ENCODE measurements at places on chromosomes 6 and 20.
A peak's percentile ranks its signal among the peaks of the same experiment; 100 is the strongest.

- H3K4me3 ChIP-seq = no peak overlapping the region
- no peaks in the 10 kb centered on the region for H3K4me1 ChIP-seq
- no peaks in the 10 kb centered on the region for H3K36me3 ChIP-seq
- no peak for DNase-seq
Measured at GRCh38 chr6:138527411-138528088, 28.3 kb upstream of the NHSL1 start.

GRCh38 chr20:3995067-3995748 lies 20.1 kb downstream of the RNF24 start:
- H3K4me1 ChIP-seq = peaks cover 53% of the 10 kb centered on the region
- H3K36me3 ChIP-seq = no peaks in the 10 kb centered on the region
- H3K27me3 ChIP-seq = no peaks in the 10 kb centered on the region
- H3K27ac ChIP-seq = peak overlapping the region; percentile 60
- no peak overlapping the region for H3K4me3 ChIP-seq

- DNase-seq = peak; percentile 86
- H3K36me3 ChIP-seq = peaks cover 2% of the 10 kb centered on the region
- peaks cover 2% of the 10 kb centered on the region for H3K27me3 ChIP-seq
- H3K4me1 ChIP-seq = peaks cover 25% of the 10 kb centered on the region
- H3K4me3 ChIP-seq = no peak overlapping the region
Measured at GRCh38 chr20:1434571-1435336, 31.9 kb downstream of the NSFL1C start.

DNA sequence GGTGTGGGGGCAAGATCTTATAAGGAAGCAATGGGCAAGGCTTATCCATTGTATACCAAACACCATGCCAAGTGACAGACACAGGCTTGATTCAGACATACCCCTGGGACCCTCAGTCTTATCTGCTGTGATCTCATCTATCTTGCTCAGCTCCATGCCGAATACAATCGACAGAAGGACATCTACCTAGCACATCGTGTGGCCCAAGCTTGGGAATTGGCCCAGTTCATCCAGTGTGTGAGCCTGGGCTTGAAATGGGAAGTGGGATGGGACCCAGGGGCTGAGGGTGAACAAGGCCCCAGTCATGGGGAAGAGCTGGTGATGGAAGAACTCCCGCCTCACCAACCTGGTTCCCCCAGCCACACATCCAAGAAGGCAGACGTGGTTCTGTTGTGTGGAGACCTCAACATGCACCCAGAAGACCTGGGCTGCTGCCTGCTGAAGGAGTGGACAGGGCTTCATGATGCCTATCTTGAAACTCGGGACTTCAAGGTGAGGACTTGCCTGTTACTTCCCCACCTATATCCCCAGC lies 1.9 kb downstream of the SMPD2 start:
- H3K27me3 ChIP-seq = no peaks in the 10 kb centered on the region
- no peak for DNase-seq
- H3K4me1 ChIP-seq = peaks cover 26% of the 10 kb centered on the region
- peak overlapping the region; percentile 92 for H3K4me3 ChIP-seq
- H3K36me3 ChIP-seq = peaks cover 26% of the 10 kb centered on the region

DNA sequence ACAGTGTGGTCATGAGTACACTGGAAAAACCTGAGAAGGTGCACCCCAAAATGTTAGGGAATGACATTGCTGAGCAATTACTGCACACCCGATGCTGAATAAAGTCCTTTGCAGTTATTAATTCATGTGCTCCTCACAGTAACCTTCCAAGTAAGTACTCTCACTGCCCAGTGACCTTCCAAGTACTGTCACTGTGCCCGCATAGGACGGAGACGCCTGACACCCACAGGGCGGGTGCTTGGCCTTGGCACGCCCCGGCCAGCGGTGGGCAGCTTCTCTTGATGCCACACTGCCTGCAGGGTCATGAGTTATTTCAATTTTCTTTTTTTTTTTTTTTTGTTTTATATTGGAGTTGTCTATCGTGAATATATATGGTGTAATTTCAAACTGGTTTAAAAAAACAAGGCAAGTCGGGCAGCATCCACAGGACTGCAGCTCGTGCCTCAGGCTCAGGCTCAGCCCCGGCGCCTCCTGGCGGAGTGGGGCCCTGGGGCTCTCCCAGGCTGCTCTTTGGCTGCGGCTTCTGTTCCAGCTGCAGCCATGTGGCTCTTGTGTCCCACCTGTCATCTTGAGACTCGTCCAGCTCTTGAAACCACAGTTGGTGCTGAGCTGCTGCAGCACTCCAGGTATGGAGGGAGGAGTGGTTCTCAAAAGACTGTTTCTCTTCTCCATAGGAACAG lies 27.0 kb downstream of the PNLDC1 start:
- no peak overlapping the region for H3K4me3 ChIP-seq
- H3K4me1 ChIP-seq = peaks cover 9% of the 10 kb centered on the region
- H3K27ac ChIP-seq = no peak overlapping the region
- DNase-seq = no peak
- no peaks in the 10 kb centered on the region for H3K27me3 ChIP-seq

Data from activated CD8-positive, alpha-beta T cell treated with anti-CD3 and anti-CD28 coated beads for 36 hours (primary cell).